PC-9 (cell line): ENCODE measurements at places on chromosomes 3 and 15.

- DNase-seq = peak; percentile 19
These were observed 17.5 kb upstream of the POC1A start for GRCh38 chr3:52171514-52172261.

DNA sequence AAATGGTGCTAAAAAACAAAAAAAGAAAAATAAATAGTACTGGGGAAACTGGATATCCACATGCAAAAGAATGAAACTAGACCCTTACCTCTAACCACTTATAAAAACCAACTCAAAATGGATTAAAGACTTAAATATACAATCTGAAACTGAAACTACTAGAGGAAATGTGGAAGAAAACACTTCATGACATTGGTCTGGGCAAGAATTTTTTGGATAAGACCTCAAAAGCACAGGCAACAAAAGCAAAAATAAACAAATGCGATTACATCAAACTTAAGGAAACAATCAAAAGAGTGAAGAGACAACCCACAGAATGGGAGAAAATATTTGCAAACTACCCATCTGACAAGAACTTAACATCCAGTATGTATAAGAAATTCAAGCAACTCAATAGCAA is 6.4 kb downstream of the IFT57 start:
- no peak for DNase-seq

GRCh38 chr3:152121270-152121636 is 147.5 kb upstream of the MBNL1 start:
- DNase-seq = no peak

GRCh38 chr15:80191897-80192595 is 39.2 kb downstream of the FAH start:
- DNase-seq = no peak

DNA sequence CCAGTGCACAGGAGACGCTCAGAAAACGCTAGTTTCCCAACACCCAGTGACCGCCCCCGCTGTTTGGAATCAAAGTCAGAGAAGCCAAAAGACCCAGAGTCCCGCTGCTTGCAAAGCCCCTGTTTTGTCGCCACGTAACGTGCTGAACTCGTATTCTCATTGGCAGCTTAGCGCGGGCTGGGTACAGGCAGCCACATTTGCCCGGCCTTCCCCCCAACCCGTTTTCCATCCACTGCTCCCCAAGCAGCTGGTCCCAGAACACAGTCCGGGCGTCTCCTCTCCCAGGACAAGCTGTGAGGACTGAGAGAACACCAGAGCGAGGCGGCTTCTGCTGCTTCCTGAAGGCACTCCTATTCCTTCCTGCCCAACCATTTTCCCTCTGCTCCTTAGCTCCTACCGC is 54.8 kb downstream of the RASGRF1 start:
- DNase-seq = no peak

DNA sequence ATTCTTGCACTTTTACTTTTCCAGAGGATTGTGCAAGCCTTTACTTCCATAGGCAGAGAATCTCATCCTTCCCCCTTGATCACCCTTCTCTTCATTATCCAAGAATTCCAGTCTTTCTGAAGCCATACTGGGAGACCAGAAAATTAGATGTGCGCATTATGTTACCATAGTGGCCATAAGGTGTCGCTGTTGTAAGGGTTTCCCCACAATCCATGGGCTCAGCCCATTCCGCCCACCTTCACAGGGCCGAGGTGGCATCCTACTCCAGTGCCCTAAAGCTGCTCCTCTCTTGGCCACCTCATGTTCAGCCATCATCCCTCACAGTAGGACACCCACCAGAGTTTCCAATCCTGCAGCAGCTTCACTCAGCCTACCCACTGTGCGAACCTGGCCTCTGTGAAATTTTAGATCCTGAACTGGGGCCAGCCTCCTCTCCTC is 35.0 kb downstream of the CTSH start:
- DNase-seq = no peak

DNA sequence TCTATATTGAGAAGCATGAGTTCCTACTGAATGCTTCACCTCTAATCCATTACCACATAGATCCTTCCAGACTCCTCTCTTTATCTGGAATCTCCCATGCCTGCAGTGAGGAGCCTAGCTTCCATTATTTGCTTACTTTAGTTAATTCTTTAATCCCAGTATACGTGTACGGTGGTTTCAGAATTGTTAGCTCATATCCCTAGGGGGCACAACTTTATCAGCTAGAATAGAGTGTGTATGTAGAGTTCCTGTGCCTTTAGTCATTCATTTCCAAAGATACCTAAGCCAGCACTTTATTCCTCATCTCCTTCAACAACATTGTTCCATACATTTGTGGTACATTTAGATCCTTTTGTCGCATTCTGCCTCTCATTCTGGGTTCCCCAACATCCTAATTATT is 226.0 kb downstream of the TJP1 start:
- DNase-seq = no peak

DNA sequence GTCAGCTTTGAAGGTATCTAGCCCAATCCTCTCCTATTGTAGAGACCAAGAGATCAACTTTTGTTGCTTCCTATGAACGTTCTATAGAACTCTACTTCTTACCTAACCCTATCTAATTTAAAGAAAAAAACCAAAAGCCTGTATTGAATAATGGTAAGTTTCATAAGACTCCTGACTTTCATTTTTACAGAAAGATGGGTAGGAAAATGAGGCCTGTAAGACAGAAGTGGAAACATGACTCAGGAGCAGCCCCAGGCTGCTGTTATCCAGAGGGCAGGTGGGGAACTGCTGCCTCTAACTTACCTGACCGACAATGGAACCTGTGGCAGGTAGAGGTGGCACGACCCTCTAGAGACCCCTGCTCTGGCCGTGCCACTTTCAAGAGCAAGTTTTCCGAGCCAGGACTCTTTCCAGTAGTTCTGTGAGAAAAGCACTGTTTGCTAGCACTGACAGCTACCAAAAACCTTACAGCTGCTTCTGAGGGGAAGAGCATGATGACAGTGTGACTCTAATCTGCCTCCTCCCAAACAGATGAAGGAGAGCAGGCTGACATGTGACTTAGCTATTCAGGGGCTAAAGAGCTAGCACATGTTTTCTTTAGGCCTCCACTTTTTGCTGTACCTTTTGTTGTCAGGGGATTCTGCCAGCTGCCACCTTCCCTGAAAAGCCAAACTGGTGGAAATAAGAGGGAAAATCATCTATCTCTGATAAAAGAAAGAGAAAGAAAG is 17.5 kb downstream of the POPDC2 start:
- no peak for DNase-seq

- DNase-seq = no peak
These were observed 12.9 kb downstream of the KLF13 start for GRCh38 chr15:31339558-31339895.

DNA sequence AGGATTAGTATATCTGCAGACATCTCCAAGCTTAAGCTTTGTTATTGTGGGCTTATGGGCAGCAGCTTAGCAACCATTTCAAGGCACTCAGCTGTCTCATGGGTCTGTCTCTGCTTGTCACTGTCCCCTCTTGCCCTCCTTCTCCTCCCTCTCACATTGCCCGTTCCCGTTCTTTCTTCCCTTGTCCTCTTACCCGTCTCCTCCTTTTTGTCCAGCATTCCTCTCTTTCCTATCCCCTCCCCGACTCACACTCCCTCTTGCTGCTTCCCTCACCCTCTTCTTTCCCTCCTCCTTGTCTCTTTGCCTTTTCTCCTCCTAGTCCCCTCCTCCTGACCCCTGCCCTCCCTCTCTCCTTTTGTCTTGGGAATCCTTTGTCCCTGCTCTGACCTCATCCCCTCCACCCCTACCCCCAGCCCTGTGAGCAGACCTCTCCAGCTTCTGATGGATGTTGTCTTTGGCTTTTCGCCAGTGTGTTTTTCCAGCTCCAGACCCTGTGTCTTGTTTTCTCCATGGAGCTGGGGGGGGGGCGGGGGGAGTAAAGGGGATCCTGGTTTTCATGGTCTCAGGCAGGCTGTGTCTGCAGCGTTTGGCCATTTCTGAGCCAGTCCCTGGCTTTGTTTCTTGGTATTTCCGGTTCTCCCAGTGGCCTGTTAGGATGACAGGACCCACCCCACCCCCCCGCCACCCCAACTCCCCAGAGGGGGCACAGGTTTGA is 47.9 kb upstream of the TRAK1 start:
- DNase-seq = peak; percentile 34

GRCh38 chr15:48674876-48675275 is 29.4 kb upstream of the FBN1 start:
- DNase-seq = no peak

DNA sequence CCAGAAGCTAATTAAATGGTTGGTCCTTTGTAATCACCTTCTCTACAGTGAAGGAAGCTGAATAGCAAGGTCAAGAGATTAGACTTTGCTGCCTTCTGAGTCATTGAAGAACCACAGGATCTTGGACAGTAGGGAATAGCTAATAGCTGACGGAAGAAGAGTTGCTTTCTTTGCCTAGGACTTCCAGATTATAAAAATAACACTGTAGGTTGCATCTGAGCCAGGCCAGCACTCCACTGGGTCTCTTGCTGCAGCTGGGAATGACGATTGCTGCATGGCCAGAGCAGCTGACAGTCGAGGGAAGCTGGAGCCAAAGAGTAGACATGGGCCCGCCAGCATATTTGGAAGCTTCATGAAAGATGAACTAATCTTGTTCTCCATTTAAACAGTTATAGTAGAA is 81.5 kb upstream of the KCNMB2 start:
- no peak for DNase-seq

- peak; percentile 3 for DNase-seq
These were observed at the start of gene ZNF385D for GRCh38 chr3:21750831-21751391. TSS of gene ZNF385D (minus strand) at chr3:21751210. CDS start at chr3:21750916, 294 bp downstream.

- no peak for DNase-seq
These were observed 105.1 kb upstream of the TRPM1 start for GRCh38 chr15:31206386-31207181.

- no peak for DNase-seq
These were observed 26.1 kb downstream of the RAB6B start for GRCh38 chr3:133869586-133869985.

DNA sequence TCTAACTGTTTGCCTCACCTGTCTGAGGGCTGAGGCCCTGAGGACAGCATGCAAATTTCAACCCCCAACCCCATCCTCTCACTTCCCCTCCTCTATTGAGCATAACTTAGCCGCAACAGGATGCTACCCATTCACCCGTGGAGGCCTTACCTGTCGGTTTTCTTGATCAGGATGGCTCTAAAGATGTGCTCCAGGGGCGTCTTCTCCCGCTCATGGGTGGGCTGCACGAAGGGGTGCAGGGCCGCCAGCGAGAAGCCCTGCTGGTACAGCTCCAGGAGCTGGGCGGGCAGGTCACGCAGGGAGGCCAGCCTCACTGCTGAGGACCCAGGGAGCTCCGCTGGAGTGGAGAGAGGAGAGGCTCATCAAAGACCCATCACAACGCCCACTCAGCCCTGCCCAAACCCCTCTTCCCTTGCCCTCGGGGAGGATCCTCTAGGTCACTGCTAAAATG is 79.8 kb downstream of the RFTN1 start:
- DNase-seq = no peak

DNA sequence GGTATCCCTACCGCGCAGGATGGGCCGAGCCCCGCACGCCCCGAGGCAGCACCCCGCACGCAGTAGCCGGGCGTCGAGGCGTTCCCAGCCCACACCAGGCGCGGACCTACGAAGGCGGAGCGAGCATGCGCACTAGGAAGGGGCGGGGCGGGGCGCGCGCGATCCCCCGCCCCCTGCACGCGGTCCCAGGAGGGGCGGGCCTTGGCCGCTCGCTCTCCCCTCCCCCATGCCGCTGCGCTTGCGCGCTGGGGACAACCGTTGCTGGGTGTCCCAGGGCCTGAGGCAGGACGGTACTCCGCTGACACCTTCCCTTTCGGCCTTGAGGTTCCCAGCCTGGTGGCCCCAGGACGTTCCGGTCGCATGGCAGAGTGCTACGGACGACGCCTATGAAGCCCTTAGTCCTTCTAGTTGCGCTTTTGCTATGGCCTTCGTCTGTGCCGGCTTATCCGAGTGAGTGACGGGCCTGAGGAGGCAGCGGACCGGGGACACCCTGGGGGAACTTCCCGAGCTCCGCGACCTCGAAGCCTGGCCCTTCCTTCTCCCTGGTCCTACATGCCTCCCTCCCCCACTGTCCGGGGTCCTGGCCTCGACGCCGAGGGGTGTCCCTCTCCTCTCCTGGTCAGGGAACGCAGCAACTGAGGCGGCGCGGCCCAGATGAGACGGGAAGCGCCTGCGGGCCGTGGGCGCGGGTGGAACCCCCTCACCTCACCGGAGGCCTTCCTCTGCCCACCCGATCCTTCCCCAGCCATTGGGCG is at the start of gene SPESP1:
SPESP1 (plus strand) TSS at position 258 of the 755 bp plus-strand sequence; CDS start at position 387, 129 bp downstream.
- no peak for DNase-seq

- no peak for DNase-seq
These were observed 50.9 kb upstream of the MAP3K13 start for GRCh38 chr3:185311991-185312390.

DNA sequence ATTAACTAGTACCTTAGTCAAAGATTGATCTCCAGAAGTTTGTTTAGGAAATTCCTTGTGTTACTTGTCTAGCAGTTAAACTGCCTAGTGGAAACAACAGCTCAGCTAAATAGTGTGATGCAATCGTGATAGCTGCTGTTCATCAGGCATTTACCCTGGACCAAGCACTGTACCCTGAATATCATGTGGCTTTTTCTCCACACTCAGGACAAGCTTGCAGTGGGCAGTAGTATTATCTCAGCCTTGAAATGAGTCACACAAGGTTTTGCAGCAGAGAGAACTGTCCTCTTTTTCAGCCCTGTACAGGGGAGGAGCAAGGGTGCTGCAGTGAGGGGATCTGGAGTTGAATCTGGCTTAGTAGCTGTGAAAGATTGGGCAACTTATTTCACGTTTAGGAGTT is 208.4 kb downstream of the TP63 start:
- DNase-seq = no peak

DNA sequence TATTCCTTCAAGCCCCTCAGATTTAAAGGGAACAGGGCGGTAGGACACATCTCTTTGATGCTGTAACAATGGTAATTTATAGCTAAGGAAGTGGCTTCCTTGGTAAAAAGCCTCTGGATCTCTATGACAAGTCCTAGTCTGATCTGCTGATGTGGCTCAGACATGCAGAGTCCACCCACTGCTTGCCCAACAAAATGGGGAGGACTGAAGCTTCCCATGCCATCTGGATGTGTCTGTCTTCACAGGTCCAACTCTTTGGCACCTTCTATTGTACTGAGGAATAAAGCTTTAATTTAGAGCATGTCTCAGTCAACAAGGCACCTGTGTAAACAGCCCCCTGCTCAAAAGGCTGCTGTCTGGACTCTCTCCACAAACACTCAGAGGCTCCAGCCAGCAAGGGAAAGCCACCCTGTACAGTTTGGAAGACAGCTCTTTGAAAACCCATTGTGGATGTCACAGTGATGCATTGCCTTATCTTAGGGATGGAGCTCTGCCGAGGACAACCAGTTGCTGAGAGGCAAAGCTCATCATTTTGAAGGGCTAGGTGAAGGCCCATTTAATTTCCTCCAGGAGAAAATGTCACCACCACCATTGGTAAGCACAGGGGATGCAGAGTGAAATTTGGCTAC is 348.6 kb upstream of the GRM7 start:
- DNase-seq = no peak

DNA sequence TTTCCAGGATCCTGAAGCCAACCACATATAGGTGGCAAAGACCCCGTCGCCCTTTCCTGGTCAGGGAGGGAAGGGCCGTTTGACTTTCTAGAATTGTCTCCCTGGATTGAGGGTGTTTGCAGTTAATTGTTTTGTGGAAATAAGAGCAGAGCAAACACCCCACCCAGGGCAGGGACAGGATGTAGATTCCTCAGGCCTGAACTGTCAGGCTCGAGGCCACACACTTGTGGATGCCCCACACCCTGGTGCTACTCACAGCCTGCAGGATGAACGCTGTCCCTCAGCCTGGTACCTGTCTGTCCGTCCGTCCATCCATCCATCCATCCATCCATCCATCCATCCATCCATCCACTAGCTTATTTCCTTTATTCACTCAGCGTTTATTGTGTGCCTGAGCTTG is 29.9 kb upstream of the FLNB start:
- no peak for DNase-seq
